NCI-H1436 (cell line): ENCODE measurements at places on chromosomes 6 and 20.

- DNase-seq, result no peak
These were observed 99.5 kb upstream of the ZNFX1 start for GRCh38 chr20:49377326-49377725.

DNA sequence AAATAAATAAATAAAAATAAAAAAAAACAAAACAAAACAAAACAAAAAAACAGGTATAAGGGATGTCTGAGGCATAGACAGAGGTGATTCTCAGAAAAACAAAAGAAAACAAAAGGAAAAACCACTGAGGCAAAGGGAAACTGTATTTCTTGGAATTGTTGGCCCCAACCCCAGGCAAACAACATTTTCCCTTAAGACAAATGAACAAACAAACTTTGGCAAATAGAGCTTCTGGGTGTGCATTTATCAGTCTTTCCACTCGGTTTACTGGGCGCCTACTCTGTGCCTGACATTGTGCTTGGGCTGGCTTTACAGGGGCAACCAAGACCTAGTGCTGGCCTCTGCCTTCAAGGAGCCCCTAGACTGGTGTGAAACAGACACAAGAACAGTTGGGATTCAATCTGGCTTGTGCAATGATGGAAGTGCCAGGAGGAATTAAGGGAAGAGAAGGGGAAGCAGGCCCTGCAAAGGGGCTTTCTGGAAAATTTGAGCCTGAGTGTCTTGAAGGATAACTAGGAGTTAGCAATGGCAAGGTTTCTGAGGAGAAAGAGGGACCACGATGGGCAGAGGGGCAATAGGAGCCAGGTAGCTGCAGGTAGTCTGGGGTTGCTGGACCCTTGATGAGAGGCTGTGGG lies 33.8 kb upstream of the IER3 start:
- no peak for DNase-seq

DNA sequence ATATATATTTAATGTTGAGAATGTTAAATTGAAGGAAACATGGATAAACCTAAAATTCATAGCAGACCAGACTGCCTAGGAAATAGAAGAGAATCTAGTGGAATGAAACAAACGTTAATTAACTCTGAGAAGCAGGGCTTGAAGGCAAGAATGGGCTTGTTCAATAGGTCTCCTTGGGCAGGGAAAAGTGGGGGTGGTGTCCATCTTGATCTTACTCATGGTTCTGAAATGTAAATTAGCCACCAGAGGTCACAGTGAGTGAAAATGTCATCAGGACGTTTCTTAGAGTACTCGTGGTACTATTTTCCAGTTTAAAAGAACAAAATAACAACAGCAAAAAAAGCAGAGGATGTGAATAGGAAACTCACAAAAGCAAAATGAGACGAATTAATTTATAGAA lies 66.8 kb upstream of the BTBD3 start:
- no peak for DNase-seq

GRCh38 chr6:127547904-127548649 lies 28.9 kb upstream of the C6orf58 start:
- no peak for DNase-seq

DNA sequence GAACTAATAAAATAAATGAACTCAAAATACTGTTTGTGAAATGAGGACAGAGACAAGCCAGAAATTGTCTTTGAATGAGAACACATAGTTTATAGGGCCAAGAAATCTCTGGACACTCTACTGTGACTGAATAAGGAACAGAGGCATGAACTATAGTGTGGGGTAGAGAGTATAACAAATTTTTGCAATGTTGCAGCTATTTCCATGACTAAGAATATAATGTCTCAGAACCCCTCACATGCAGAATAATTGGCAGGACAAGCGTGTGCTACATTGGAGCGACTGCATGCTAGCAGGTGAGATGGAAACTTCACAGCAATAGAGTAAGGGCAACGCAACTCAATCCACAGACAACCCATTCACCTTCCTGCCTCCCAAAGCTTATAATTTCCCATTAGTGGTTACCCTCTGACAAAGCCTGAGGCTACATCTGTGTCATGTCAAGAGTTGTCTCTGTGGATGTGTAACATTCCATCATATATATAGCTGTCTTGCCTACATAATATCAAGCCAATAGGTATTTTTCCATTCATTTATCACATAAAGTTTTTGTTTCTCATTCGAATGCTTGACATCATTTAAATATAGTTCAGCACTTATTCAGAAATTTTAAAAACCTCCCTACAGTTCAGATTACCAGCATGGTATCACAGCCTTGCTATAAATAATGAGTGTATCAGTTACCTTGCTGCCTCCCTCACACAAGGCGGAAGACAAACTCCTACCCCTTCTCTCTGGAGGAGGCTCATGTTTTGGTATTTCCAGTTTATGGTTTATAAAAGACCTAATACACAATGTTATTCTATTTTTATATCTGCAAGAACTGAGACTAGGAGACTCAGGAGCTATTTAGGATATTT lies 47.9 kb upstream of the ECHDC1 start:
- DNase-seq, result no peak

- DNase-seq, result no peak
These were observed 114.5 kb downstream of the INSM1 start for GRCh38 chr20:20482453-20482852.

DNA sequence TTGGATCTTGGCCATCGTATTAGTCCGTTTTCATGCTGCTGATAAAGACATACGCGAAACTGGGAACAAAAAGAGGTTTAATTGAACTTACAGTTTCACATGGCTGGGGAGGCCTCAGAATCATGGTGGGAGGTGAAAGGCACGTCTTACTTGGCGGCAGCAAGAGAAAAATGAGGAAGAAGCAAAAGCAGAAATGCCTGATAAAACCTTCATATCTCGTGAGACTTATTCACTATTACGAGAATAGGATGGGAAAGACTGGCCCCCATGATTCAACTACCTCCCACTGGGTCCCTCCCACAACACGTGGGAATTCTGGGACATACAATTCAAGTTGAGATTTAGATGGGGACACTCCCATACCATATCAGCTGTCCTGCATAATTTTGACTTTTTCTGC lies 20.1 kb upstream of the REPS1 start:
- no peak for DNase-seq

DNA sequence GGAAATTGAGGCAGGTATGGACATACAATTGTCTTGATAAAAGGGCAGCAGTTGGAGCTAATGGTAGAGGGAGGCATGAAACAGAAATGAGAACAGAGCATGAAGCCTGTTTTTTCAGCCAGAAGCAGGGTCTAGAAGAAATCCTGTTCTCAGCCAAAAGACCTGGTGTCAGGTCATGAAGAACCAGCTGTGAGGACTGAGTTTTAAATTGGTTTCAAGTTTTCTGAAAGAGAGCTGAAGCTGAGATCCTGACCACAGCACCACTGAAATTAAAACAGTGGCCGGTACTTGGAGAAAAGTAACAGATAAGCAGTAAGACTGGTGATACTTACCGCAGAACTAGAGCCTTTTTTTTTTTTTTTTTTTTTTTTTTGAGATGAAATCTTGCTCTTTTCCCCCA lies 283.8 kb upstream of the BMP2 start:
- no peak for DNase-seq

- no peak for DNase-seq
These were observed 15.4 kb downstream of the COL20A1 start for GRCh38 chr20:63308218-63308911.

DNA sequence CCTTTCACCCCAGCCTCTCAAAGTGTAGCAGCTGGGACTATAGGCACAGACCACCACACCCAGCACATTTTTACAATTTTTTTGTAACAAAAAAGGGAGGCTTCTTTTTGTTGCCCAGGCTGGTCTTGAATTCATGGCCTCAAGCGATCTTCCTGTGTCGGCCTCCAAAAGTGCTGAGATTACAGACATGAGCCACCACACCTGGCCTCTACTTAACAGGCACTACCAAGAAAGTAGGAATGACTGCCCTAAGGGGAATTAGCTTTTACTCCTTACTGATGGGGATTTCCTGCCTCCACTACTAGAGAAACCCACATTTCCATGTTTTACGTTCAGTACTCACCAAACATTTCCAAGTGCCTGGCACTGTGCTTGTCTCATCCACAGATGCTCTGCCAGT lies 109.6 kb downstream of the CARMIL1 start:
- no peak for DNase-seq

DNA sequence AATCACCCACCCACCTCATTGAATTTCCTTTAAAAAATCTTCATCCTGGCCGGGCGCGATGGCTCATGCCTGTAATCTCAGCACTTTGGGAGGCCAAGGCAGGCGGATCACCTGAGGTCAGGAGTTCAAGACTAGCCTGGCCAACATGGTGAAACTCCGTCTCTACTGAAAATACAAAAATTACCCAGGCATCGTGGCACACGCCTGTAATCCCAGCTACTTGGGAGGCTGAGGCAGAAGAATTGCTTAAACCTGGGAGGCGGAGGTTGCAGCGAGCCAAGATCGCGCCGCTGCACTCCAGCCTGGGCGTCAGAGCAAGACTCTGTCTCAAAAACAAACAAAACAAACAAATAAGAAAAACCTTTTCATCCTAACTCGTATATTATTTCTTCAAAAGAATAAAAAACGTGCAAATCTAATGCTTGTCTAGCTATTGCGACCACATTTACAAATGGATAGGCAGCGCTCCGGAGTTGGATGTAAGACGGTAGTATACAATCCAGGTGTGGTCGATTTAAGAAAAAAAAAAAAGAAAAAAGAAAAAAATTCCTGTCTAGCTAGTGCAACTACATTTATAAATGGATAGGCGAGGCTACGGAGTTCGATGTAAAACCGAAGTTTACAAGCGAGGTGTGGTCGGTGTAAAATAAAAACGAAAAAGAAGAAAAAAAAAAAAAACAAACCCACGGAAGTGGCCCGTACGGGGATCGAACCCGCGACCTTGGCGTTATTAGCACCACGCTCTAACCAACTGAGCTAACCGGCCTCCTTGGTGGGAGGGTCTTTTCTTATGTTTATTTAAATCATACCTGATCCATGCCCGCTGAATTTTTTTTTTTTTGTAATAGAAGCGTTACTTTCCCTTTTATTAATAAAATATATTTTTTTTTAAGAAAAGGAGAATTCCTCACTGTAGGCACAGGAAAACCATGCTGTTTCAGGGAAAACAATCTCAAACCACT lies 70.7 kb upstream of the PRSS16 start:
- DNase-seq, result peak; percentile 31

GRCh38 chr20:24938498-24938897 lies 10.6 kb upstream of the CST7 start:
- no peak for DNase-seq

- DNase-seq, result no peak
These were observed 141.9 kb downstream of the MRPL14 start for GRCh38 chr6:43985329-43985728.

GRCh38 chr20:57450419-57450818 lies 59.2 kb downstream of the RBM38 start:
- DNase-seq, result no peak

- DNase-seq, result no peak
These were observed 8.5 kb downstream of the SYNGAP1 start for GRCh38 chr6:33428224-33428965.

DNA sequence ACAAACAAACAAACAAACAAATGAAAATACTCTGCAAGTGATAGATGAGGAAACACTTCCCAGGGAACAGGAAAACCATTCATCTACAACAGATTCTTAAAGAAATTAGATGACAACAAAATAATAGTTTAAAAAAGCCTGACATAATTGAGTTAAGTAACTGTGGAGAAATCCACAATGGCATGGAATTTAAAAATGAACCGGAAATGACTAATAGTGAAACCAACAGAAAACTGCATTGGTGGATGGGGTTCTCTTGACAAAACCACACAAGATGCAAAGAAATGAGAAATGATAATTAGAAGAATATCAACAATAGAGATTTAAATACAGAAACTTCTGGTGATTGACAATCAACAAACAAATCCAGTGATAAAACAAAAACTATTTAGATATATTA lies 785.6 kb downstream of the QKI start:
- DNase-seq, result no peak

DNA sequence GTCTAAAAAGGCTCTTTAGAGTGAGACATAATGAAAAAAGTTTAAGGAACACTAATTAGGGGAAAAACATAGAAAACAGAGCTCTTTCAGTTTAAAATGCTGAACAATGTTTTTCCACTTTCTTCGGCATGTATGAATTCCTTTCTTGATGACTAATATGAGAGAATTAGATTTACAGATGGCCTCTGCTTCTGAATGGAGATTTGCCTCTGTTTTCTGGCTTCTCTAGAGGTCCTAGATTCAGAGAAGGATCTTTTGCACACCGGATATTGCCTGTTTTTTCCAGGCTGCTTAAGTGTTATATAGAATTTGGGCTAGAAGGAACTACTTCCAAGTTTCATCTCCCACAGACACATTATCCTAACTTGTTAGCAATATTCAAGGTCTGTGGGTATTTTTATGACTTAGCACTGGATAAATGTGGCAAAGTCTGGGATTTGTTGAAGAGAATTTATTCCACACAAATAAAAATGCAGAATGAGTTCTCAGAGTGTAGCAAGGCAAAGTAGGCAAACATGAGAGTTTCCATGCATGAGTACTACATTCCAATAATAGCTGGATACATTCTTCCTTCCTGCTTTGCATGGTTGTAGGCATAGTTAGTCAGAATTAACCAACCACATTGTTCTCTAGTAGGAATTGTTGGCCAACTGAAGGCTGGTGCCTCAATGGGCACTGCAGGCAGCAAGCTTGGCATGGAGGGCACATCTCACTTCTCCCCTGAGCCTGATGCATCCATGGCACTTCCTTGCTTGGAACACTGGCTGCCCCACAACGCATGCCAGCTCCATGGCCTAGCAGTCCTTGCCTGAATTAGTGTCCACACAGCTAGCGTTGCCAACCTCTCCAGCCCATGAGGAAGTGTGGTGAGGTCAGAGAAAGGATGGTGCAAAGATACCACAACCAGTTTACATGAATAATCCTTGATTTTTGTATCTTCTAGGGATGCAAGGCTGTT lies 224.2 kb downstream of the CLIC5 start:
- no peak for DNase-seq

DNA sequence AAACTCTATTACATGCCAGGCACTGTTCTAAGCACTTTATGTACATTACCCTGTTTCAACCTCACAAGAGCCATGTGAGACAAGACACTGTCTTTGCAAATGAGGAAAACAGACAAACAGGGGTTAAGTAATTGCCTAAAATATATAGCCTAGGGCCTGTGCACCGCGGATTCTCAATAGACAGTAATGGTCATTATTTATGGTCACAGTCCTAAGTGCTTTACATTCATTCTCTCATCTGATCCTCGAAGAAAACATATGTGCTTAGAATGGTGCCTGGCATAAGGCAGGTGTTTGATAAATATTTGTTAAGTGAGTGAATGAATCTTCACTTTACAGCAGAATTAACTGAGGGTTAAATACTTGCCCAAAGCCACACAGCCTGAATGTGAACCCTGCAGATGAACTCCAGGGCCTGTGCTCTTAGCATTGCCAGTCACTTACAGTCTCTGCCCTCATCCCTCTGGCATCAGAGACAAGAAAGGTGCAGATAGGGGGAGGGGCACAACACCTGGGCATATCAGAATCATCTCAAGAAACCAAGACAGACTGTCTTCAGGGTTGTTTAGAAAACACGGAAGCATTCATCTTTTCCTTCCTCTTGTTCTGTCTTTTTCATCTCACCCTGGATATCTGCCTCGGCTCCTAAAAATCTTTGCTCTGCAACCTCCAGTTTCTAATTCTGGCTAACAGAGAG lies 92.8 kb upstream of the SASH1 start:
- no peak for DNase-seq

- no peak for DNase-seq
These were observed 32.6 kb upstream of the GRM4 start for GRCh38 chr6:34178357-34179105.
